Right renal pelvis (tissue), 4 donors: ENCODE measurements at places on chromosomes 7 and 10. TPM values are rescaled to one million over a fixed set of nuclear protein-coding genes. Genes with fewer than 3 reads are reported as not detected.

The VPS37D gene
- 12.1 TPM for polyA plus RNA-seq

The PTPRZ1 gene
- 3.7 TPM for polyA plus RNA-seq

The TMEM178B gene
- 0.40 TPM for polyA plus RNA-seq

The CFAP70 gene
- 18.7 TPM for polyA plus RNA-seq

The FXYD4 gene
- polyA plus RNA-seq = not detected

The RELN gene
- 14.3 TPM for polyA plus RNA-seq

The MINDY3 gene
- polyA plus RNA-seq = 43.4 TPM

The ACSM6 gene
- 0.27 TPM for polyA plus RNA-seq

The NEBL gene
- 87.7 TPM for polyA plus RNA-seq

- no peak for DNase-seq
These were observed 564.5 kb downstream of the ACTR3B start for GRCh38 chr7:153324094-153324493.

- no peak for DNase-seq
These were observed 74.8 kb downstream of the GPR37 start for GRCh38 chr7:124690840-124691239.

DNA sequence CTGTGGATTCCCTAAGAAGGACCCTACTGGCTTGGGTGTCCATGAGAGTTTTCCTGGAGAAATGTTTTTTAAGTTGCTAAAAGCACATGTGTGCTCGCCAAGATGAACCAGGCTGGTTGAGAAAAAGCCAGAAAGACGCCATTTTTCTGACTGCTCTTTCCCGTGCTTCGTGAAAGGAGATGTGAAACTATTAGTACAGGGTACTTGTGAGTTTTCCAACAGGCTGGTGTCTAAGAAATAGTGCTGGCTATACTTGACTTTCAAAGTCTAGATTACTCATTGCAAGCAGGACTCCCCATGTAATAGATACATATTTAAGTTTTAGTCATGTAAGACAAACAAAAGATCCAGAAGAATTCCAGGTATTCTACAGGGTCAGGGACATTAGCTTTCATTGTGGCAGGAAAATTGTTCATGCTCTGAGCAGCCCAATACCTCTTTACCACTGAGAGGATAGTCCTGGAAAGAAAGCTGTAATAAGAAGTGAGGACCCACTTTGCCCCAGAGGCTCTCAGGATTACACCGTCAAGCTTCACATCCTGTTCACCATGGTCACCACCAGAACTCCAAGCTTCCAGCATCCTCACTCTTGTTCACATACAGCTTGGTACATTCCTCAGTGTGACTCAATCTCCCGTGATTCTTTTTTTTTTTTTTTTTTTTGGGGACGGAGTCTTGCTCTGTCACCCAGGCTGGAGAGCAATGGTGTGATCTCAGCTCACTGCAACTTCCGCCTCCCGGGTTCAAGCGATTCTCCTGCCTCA lies 43.8 kb upstream of the ICA1 start:
- no peak for DNase-seq

DNA sequence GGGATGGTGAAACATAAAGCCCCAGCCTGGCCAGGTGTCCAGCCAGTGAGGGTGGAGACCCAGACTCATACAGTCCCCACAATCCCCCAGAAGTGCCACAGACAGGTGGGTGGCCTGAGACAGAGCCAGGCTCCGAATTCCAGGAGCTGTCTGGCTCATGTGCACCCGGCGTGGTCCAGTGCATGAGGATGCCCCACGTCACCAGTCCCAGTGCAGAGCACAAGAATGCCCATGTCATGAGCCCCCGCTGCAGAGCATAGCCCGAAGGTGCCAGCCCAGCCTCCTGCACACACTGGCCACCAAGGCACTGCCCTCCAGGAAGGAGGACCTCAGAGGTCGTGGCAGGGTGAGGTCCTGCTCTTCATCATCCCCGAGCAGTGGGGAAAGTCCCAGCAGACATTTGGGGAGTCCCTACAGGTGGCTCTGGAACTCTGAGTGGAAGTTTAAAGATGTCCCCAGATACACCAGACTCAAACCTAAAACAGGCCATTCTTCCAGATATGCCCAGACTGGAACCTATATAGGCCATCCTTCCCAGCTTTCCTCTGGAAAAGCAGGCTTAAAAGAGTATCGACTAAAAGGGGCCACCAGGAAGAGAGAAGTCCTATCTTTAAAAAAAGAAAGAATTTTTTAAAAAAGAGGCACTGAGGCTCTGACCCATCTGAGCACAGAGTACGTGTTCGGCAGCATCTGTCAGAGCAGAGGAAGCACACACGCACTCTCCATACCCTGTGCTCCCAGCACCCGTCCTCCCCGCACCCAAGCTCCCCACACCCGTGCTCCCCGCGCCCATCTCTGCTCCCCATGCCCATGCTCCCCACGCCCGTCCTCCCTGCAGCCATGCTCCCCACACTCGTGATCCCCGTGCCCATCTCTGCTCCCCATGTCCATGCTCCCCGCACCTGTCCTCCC lies 11.5 kb downstream of the DIP2C start:
- no peak for DNase-seq

GRCh38 chr7:45923290-45923689 lies 2.2 kb upstream of the IGFBP3 start:
- DNase-seq = peak; percentile 61

- DNase-seq = peak; percentile 41
These were observed 35.9 kb upstream of the AP5Z1 start for GRCh38 chr7:4739528-4739992.

DNA sequence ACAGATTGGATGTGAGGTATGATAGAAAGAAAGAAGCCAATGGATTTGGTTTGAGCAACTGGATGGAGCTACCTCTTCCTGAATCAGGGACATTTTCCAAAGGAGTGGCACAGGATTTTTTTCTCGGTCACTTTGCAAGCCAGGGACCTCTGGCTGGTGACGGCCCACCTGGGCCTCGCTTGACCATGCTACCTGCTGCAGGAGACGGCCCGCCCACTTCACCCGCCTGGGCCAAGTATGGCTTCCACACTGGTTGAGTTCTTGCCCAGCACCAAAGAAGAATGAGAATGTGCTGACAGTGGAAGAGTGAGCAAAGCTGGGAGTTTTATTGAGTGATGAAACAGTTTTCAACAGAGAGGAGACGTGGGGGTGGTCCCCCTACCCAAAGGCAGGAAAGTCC lies 24.5 kb upstream of the SH3PXD2A start:
- DNase-seq = no peak

DNA sequence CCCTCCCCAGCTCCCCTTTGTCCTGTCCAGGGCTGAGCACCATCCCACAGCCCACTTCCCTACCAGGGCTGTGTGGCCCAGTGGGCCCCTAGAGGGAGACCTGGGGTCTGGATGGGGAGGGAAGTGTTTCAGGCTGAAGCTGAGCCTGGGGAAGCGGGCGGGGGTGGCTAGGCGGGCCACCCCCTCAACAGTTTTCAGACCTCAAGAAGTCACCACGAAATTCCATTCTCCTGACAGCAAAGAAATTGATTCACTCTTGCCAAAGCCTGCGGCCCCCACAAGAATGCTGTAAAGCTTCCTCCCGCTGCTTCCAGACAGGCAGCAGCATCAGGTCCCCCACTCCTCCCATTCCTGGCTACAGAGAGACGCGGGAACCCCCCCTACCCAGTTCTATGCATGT lies 2.5 kb upstream of the LFNG start:
- no peak for DNase-seq

DNA sequence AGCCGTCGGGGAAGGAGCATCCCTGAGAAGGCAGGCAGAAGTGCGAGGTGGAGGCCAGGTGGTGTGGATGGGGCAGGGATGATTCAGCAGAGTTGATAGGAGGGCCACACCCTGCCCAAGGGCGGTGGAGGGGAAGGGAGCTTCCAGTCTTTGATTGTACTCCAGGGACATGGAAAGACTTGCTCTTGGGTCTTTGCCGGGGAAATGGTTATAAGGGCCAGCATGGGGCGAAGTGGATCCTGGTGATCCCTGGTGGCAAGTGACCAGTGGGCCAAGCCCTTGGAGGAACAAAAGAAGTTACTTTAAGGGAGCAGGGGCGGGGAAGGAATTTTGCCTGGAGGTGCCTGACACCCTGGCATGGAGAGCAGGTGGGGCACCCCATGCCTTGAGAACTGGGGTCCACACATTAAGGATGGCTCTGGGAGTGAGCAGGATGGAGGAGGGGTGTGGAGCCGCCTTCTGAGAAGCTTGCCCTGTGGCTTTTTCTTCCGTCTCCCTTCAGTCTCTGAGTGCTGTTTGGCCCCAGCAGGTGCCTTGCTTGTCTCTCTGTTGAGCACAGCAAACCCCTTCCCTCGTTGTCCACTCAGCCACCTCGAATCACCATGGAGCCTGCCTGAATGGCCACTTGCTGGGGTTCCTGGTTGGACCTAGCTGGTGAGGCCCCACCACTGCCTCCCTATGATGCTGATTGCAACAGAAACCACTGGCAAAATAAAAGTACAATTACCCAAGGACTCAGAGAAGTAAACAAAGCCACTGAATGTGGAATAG lies 83.9 kb downstream of the RAMP3 start:
- DNase-seq = no peak

DNA sequence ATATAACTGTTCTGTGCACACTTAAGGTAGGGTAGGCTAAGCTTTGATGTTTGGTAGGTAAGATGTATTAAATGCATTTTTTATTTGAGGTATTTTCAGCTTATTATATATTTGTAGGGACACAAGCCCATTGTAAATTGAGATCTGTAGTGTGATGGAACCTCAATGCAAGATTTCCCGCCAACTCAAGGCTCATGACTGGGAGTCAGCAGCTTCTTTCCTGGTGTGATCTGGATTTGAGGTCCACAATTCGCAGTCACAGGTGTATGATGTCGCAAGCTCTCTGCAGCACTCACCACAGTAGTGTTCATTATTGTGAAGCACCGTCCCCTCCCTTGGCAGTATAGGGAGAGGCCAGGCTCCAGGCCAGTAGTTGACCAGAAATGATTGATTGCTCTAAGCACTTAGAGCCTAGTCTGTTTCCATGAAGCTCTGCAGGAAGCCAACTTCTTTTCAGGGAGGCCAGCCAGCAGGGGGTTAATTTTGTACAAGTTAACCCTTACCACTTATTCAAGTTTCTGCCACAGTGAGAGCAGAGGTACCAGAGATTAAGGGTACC lies 54.9 kb downstream of the SEM1 start:
- DNase-seq = no peak

GRCh38 chr10:132987671-132988571 lies 45.6 kb upstream of the CFAP46 start:
- no peak for DNase-seq

- DNase-seq = no peak
These were observed 110.3 kb upstream of the ARID5B start for GRCh38 chr10:61791216-61791615.

GRCh38 chr7:82578430-82578829 lies 134.9 kb upstream of the CACNA2D1 start:
- DNase-seq = no peak

GRCh38 chr10:69496352-69497230 lies 45.3 kb downstream of the TSPAN15 start:
- no peak for DNase-seq

DNA sequence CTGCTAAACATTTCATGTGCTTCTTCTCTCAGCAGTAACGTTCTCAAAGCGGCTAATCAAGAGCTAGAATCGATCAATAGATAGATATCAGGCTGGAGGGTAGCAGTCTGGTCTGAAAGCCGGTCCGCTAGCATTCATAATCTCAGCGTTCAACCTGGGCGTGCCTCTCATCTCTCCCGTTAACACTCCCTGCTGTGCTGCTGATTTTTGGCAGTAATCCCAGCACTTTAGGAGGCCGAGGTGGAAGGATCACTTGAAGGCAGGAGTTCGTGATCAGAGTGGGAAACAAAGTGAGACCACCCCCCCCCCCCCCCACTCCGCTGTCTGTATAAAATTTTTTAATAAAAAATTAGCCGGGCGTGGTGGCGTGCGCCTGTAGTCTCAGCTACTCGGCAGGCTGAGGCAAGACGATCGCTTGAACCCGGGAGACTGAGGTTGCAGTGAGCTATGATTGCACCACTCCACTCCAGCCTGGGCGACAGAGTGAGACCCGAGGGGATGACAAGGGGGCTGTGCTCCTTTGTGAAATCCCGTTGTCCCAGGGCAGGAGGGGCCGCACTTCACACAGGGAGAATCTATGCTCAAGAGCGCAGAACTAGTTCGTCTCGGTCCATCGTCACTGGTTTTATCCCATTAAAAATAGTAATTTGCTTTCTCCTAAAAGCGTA lies 624 bp upstream of the CEP55 start:
- no peak for DNase-seq

DNA sequence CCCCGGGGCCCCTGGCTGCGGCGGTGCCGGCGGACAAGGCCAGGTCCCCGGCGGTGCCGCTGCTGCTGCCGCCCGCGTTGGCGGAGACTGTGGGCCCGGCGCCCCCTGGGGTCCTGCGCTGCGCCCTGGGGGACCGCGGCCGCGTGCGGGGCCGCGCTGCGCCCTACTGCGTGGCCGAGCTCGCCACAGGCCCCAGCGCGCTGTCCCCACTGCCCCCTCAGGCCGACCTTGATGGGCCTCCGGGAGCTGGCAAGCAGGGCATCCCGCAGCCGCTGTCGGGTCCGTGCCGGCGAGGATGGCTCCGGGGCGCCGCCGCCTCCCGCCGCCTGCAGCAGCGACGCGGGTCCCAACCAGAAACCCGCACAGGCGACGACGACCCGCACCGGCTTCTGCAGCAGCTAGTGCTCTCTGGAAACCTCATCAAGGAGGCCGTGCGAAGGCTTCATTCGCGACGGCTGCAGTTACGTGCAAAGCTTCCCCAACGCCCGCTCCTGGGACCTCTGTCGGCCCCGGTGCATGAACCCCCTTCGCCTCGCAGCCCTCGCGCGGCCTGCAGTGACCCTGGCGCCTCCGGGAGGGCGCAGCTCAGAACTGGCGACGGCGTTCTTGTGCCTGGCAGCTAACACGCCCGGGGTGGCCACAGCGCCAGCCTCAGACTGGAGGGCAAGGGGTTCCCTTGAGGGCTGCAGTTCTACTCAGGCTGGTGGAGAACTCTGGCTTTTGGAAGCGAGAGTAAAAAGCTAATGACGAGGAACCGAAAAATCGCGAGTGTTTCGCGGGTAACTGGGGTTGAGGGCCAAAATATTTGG lies 804 bp downstream of the FRAT1 start:
- DNase-seq = no peak

GRCh38 chr10:13382703-13383398 lies 34.8 kb upstream of the SEPHS1 start:
- DNase-seq = no peak

- no peak for DNase-seq
These were observed 187.8 kb downstream of the MAD1L1 start for GRCh38 chr7:2044883-2045471.

DNA sequence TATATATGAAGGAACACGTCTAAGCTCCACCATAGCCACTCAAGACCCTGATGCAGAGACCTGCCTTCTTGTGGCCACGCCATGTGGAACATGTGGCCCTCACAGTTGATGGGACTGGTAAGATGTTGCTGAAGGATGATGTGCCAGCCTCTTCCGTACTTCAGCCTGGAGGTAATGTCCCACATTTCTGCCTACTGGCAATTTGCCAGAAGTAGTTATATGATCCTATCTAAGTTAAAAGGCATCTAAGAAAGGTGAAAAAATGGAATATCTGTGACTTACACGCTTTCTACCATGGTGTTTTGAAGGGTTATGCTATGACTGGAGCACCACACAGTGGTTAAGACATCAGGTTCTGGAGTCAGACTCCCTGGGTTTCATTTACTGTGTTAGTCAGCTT lies 948.7 kb upstream of the GHITM start:
- DNase-seq = no peak

- peak; percentile 42 for DNase-seq
These were observed 158.0 kb upstream of the ITGB1 start for GRCh38 chr10:33115738-33116719.
